ENCODE measurements at places on chromosomes 3 and 15. TPM values are rescaled to one million over a fixed set of nuclear protein-coding genes. Genes with fewer than 3 reads are reported as not detected.

DNA sequence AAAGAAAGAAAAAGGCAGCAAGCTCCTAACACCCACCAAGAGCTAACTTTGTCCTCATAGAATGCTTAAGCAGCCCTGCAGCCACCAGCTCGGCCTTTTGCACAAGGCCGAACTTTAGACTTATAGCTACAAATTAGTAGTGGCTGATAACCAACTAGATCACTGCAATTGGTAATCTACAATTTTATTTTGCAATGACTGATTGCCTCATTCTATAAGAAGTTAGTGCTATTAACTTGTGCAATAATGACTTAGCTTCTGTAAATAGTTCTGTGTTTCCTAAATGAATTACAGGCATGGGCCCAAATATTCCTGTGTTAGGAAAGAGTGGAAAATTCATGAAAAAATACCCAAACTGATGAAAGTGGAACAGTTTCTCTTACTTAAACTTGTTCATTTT is 284.8 kb upstream of the CFAP20DC start:
- H3K36me3 ChIP-seq, result no peaks in the 10 kb centered on the region
- H3K27me3 ChIP-seq, result no peaks in the 10 kb centered on the region
- H3K4me1 ChIP-seq, result peaks cover 12% of the 10 kb centered on the region

- H3K27me3 ChIP-seq, result no peaks in the 10 kb centered on the region
- no peak for DNase-seq
- H3K4me1 ChIP-seq, result peaks cover 25% of the 10 kb centered on the region
- H3K27ac ChIP-seq, result peak overlapping the region; percentile 80
- no peak overlapping the region for H3K4me3 ChIP-seq
- H3K36me3 ChIP-seq, result peaks cover 35% of the 10 kb centered on the region
Measured at GRCh38 chr15:52262364-52262763, 33.2 kb downstream of the MYO5C start.

DNA sequence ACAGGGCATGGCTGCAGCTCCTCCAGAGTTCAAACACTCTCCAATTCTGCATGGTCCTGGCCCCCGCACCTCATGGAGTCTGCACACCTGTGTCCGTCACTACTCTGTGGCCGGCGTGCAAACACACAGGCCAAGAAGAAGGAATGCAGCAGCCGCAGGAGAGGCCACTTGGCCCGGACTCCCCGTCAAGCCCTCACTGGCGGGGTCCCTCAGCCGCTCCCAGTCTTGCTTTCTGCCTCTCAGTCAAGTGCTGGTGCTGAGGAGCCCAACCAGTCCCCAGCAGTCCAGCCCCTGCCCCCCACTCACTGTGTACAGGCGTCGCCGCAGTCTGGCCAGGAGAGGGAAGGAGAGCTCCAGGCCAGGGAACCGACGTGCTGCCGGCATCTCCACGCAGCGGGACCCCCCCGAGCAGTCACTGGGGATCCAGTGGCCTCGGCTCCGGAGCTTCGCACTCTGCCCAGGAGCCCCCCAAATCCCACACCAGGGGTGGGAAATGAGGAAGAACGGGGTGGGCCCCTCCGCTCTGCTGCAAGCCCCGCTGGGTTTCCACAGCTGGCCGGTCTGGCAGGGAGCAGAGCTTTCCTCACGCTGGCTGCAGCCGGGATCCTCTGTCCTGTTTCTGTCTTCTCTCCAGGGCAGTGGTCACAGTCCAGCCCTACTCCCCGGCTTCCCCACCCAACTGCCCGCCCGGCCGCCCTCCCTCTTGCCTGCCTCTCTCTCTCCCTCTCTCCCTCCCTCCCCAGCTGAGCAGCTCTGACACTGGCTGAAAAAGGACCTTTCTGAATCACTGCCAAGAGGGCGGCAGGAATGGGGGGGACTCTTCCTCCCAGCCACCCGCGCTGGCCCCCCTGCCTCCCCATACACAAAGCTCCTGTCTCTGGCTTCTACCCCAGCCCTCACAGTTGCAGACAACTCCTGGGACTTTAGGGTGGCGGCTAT is 16.0 kb downstream of the TNK2 start:
- H3K27ac ChIP-seq, result peak overlapping the region; percentile 59
- no peaks in the 10 kb centered on the region for H3K27me3 ChIP-seq
- DNase-seq, result peak; percentile 77
- peak overlapping the region; percentile 42 for H3K4me3 ChIP-seq
- H3K4me1 ChIP-seq, result peaks cover 56% of the 10 kb centered on the region

- DNase-seq, result no peak
- no peak overlapping the region for H3K4me3 ChIP-seq
- no peaks in the 10 kb centered on the region for H3K4me1 ChIP-seq
- no peak overlapping the region for H3K27ac ChIP-seq
Measured at GRCh38 chr15:100055821-100056220, 286.0 kb downstream of the ADAMTS17 start.

The CCDC54 gene
- total RNA-seq, result not detected

DNA sequence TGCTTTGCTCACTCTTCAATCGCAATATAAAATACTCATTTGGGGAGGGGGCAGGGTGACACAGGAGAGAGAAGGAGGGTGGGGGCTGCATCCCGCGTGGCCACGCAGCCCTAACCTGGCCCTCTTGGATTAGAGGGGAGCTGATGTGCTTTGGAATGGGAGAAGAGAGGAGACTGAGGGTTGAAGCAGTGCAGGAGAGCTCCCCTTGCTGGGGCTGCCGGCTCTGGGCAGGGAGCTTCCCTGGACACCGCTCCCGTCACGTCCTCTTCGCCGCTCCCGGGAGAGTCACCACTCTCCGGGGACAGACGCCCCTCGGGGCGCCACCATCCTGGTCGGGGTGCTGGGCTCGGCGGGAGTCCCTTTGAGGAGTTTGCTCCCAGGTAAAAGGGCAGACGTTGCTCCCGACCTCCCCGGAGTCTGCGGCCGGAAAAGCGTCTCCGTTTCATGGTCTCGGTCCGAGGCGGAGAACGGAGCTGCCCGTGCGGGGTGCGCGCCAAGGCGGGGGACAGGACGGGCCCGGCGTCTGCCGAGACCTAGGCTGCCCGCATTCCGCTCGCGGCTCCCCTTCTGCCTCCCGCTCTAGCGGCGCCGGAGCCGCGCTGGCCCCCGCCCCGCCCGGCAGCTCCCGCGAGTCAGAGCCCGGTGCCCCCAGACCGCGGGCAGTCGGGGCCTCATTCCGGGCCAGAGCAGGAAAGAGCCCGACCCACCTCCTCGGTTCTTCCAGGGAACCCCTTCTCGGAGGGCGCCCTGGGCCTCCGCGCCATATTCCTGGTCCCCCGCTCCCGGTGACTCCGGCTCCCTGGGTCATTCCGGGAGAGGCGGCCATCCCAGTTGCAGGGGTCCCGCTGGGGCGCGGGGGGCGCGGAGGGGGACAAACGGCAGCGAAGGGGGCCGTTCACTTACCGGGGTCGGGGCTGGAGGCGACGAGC is 603 bp downstream of the SLC7A14 start:
- no peak for DNase-seq
- peaks cover 35% of the 10 kb centered on the region for H3K27me3 ChIP-seq
- peak overlapping the region; percentile 14 for H3K4me3 ChIP-seq
- H3K36me3 ChIP-seq, result no peaks in the 10 kb centered on the region
- no peak overlapping the region for H3K27ac ChIP-seq

DNA sequence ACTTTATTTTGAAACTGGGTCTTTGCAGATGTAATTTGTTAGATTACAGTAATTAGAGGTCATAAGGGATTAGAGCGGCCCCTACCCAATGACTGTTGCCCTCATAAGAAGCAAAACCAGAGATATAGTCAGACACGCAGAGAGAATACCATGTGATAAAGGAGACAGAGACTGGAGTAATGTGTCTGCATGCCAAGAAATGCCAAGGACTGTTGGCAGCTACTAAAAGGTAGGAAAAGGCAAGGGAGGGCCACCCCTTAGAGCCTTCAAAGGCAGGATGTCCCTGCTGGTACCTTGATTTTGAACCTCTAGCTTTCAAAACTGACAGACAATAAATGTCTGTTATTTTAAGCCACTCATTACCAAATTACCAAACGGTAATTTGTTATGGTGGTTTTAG is 548.2 kb downstream of the FHIT start:
- H3K4me3 ChIP-seq, result no peak overlapping the region
- no peaks in the 10 kb centered on the region for H3K4me1 ChIP-seq
- H3K27ac ChIP-seq, result no peak overlapping the region

The WDR53 gene
- total RNA-seq, result 9.5 TPM

DNA sequence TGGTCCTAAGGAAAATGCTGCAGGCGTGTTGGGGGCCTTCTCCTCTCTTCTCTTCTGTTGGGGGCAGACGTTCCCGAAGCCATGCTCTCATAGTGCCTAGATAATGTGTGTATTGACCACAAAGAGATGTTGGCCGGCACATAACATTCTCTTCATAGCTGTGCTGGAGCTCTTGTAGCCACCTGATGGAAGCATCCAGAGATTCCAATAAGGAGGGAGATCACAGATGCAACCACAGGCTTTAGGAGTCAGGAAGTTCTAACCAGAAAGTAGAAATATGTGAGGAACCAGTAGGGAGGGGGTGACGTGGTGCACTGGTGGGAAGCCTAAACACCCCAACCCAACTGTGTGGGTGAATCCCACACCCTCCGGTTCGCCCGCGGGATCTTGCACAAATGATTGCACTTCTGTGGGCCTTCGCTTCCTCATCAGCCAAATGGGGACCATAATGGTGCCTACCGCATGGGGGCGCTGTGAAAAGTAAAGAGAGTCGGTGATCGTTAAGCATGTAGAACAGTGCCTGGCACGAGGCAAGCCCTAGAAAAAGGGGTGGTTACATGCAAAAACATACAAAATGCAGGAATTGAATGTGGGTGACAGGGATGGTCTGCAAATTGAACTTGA is 87.8 kb downstream of the TOP2B start:
- H3K4me3 ChIP-seq, result no peak overlapping the region
- no peak for DNase-seq
- H3K4me1 ChIP-seq, result no peaks in the 10 kb centered on the region
- no peak overlapping the region for H3K27ac ChIP-seq

GRCh38 chr15:63487076-63487757 is 17.2 kb upstream of the USP3 start:
- H3K36me3 ChIP-seq, result no peaks in the 10 kb centered on the region
- no peak overlapping the region for H3K4me3 ChIP-seq
- H3K27ac ChIP-seq, result peak overlapping the region; percentile 5
- DNase-seq, result peak; percentile 93
- H3K27me3 ChIP-seq, result no peaks in the 10 kb centered on the region

DNA sequence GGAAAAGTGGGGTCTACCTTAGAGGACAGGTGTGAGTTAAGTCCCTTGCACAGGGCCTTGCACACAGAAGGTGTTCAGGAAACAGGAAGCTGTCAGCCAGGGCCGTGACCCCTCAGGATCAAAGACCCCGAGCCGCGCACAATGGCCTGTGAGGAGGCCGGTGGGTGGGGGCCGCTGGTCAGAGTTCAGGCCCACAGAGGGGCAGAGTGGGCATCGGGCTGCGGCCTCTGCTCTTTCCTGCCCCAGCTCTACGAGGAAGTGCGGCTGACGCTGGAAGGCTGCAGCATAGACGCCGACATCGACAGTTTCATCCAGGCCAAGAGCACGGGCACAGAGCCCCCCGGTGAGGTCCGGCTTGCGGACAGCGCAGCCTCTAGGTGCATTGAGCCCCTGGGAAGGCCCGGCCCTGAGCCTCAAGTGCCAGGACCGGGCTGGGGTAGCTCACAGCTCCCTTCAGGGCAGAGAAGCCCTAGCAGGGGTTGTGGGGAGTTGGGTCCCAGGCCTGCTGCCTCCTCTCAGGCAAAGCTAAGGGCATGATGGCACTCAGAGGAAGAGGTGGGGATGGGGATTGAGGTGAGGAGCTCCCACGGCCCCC is 37.2 kb downstream of the PSTPIP1 start:
- H3K27me3 ChIP-seq, result no peaks in the 10 kb centered on the region
- no peak overlapping the region for H3K4me3 ChIP-seq
- H3K4me1 ChIP-seq, result peaks cover 6% of the 10 kb centered on the region
- no peak overlapping the region for H3K27ac ChIP-seq

DNA sequence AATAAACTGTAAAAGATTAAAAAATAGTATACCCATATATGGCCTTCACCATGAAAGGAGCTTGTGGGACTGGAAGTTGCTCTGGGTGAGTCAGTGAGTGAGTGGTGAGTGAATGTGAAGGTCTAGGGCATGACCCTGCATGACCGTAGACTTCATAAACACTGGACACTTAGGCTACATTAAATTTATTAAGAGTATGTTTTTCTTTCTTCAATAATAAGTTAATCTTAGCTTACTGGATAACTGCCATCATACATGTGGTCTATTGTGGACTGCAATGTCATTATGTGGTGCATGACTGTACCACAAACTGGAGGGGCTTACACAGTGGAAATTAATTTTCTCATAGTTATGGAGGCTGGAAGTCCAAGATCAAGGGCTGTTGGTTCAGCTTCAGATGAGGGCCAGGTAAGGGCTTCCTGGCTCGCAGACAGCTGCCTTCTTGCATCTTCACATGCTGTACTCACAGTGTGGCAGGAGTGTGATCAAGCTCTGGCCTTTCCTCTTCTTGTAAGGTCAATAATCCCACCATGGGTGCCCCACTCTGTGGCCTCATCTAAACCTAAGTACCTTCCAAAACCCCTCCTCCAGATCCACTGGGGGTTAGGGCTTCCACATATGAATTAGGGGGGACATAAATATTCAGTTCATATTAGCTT is 40.8 kb upstream of the PRR23E start:
- no peak for DNase-seq
- no peaks in the 10 kb centered on the region for H3K36me3 ChIP-seq
- no peaks in the 10 kb centered on the region for H3K4me1 ChIP-seq
- H3K27me3 ChIP-seq, result no peaks in the 10 kb centered on the region
- no peak overlapping the region for H3K4me3 ChIP-seq
- no peak overlapping the region for H3K27ac ChIP-seq

The LRRC3B gene
- 0.30 TPM for total RNA-seq

The MAGEL2 gene
- total RNA-seq, result 0.12 TPM

The BCHE gene
- total RNA-seq, result 5.8 TPM

DNA sequence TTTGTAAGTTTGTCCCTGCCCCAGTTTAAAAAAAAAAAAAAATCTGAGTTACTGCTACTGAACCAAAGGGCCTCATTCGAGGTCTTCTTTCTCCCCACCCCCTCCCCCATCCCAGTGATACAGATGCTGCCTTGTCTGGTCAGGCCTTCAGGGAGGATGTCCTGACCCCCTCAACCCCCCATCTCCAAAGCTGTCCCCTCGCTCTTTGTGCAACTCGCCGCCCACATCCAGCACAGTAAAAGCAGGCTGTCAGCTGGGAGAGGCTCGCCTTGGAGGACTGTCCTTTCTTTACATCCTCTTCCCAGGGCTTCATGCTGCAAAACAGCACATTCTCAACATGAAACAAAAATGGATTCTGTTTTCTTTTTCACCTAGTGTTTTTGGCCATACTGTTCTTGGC is 133.4 kb downstream of the VGLL4 start:
- no peak overlapping the region for H3K27ac ChIP-seq
- H3K36me3 ChIP-seq, result no peaks in the 10 kb centered on the region
- H3K4me3 ChIP-seq, result no peak overlapping the region
- no peak for DNase-seq
- no peaks in the 10 kb centered on the region for H3K27me3 ChIP-seq

- H3K27me3 ChIP-seq, result no peaks in the 10 kb centered on the region
- no peak for DNase-seq
- no peak overlapping the region for H3K4me3 ChIP-seq
- H3K4me1 ChIP-seq, result no peaks in the 10 kb centered on the region
- no peak overlapping the region for H3K27ac ChIP-seq
Measured at GRCh38 chr3:110210086-110210660, 861.4 kb upstream of the NECTIN3 start.

GRCh38 chr3:51538459-51539290 is at the start of gene RAD54L2:
Gene RAD54L2 (plus strand): TSS chr3:51538719. CDS start chr3:51590421, 51,702 bp downstream.
- H3K36me3 ChIP-seq, result peaks cover 5% of the 10 kb centered on the region
- H3K27ac ChIP-seq, result peak within 1 kb of the TSS; percentile 91
- no peaks in the 10 kb centered on the region for H3K27me3 ChIP-seq
- peak; percentile 88 for DNase-seq
